ENCODE measurements at places on chromosomes 5 and 9.

GRCh38 chr5:120604884-120605283, 140.8 kb downstream of the PRR16 start:
- H3K4me1 ChIP-seq = peaks cover 20% of the 10 kb centered on the region
- no peak overlapping the region for H3K4me3 ChIP-seq
- no peak overlapping the region for H3K27ac ChIP-seq
- H3K36me3 ChIP-seq = no peaks in the 10 kb centered on the region
- DNase-seq = peak; percentile 31
- H3K27me3 ChIP-seq = no peaks in the 10 kb centered on the region

- DNase-seq = no peak
- H3K36me3 ChIP-seq = no peaks in the 10 kb centered on the region
- H3K27ac ChIP-seq = no peak overlapping the region
- H3K4me1 ChIP-seq = peaks cover 17% of the 10 kb centered on the region
- no peaks in the 10 kb centered on the region for H3K27me3 ChIP-seq
These were observed 837 bp upstream of the AHRR start for GRCh38 chr5:320524-321229.

- no peaks in the 10 kb centered on the region for H3K36me3 ChIP-seq
- H3K4me1 ChIP-seq = no peaks in the 10 kb centered on the region
- H3K27ac ChIP-seq = no peak overlapping the region
- no peaks in the 10 kb centered on the region for H3K27me3 ChIP-seq
- peak; percentile 66 for DNase-seq
These were observed 17.5 kb downstream of the PTTG1 start for GRCh38 chr5:160439205-160439600.

GRCh38 chr5:38117784-38118479, 140.4 kb upstream of the EGFLAM start:
- no peaks in the 10 kb centered on the region for H3K4me1 ChIP-seq
- H3K27ac ChIP-seq = no peak overlapping the region
- no peak overlapping the region for H3K4me3 ChIP-seq
- H3K36me3 ChIP-seq = no peaks in the 10 kb centered on the region
- peaks cover 10% of the 10 kb centered on the region for H3K27me3 ChIP-seq

DNA sequence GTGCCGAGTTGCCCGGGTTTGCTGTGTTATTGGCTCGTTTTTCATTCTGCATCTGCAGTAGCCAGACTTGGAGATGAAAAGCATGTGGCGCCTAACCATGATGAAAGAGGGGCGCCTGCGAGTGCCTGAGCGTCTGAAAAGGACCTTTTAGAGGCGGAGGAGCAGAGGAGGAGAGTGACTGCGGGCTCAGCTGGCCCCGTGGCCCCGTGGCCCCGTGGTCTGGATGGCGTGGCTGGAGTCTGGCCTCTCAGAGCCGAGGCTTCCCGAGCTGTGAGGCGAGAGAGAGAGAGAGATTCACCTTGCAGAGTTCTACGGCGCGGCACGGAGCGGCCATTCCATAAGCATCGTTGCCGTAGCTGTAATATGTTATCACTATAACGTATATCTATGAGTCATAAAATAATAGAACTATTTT, 55.3 kb upstream of the RNU6ATAC start:
- H3K4me3 ChIP-seq = no peak overlapping the region
- H3K36me3 ChIP-seq = no peaks in the 10 kb centered on the region
- H3K27ac ChIP-seq = no peak overlapping the region
- no peak for DNase-seq
- H3K4me1 ChIP-seq = no peaks in the 10 kb centered on the region

GRCh38 chr9:114434878-114435311, 47.1 kb upstream of the AKNA start:
- H3K4me1 ChIP-seq = no peaks in the 10 kb centered on the region
- peak; percentile 35 for DNase-seq
- H3K4me3 ChIP-seq = no peak overlapping the region

GRCh38 chr9:89701221-89701798, 96.5 kb downstream of the GADD45G start:
- peaks cover 31% of the 10 kb centered on the region for H3K27me3 ChIP-seq
- no peak for DNase-seq
- no peak overlapping the region for H3K27ac ChIP-seq
- no peak overlapping the region for H3K4me3 ChIP-seq
- no peaks in the 10 kb centered on the region for H3K36me3 ChIP-seq

DNA sequence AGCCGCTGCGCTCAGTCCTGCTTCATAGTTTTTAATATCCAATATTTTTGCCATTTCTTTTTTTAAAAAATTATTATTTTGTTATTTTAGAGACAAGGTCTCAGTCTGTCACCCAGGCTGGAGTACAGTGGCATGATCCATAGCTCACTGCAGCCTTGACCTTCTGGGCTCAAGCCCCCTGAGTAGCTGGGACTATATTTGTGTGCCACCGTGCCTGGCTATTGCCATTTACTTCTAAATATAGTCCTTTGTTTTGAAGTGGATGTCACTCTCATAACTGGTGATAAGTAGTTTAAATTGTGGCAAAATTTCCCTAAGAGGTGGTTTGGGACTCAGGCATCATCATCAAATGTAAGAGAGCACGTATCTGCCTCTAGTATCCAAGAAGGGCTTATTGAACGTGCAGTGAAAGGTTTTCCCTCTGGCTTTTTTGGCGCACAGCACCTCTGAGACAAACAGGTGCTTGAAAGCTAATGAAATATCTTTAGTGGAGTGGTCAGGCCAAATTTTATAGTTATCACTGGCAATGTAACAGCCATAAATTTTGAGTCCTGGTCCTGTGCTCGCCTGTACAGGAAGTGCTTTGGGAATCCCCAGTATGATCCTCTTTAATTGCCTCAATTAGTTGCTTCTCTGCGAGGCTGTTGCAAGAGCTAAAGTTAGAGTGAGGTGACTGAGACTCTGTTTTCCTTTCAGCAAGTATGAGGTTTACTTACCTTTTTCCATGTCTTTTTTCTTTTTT, 14.8 kb downstream of the STXBP1 start:
- H3K4me1 ChIP-seq = peaks cover 13% of the 10 kb centered on the region
- no peak overlapping the region for H3K27ac ChIP-seq
- no peak for DNase-seq
- H3K4me3 ChIP-seq = no peak overlapping the region
- no peaks in the 10 kb centered on the region for H3K36me3 ChIP-seq

- no peak overlapping the region for H3K27ac ChIP-seq
- no peak overlapping the region for H3K4me3 ChIP-seq
- no peaks in the 10 kb centered on the region for H3K36me3 ChIP-seq
- H3K27me3 ChIP-seq = peaks cover 39% of the 10 kb centered on the region
- DNase-seq = no peak
These were observed 319.0 kb downstream of the EBF1 start for GRCh38 chr5:158780656-158781237.

- no peaks in the 10 kb centered on the region for H3K36me3 ChIP-seq
- H3K27ac ChIP-seq = no peak overlapping the region
- no peak for DNase-seq
- no peaks in the 10 kb centered on the region for H3K4me1 ChIP-seq
These were observed 45.8 kb upstream of the STK32A start for GRCh38 chr5:147189109-147189424.

DNA sequence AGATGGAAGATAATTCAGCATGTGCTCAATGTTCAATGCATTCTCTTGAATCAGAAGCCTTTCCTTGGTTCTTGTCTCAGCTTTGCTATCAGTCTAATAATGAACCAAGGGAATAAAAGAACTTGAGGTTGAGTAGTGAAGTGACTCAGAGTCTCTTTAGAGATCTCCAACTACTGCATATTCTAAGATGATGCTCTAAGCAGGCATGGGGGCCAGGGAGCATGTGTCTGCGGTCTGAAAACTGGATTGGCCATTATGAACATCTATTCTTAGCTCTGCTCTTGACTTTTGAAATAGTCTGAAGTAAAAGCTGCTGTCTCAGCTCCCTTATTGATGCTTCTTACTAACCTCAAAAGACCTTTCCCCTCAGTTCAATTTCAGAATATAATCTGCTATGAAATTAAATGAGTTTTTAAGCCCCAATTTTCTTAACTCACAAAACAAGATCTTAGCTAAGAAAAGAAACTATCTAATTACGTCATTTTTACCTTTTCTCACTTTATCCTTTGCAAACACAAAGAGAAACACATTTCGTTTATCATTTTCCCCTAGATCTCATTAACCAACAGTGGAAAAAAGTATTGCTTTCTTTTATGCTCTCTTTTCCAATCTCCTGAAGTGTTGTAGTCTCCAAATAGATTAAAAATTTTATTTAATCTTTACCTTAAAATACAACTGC, 44.8 kb downstream of the PLCXD3 start:
- no peak overlapping the region for H3K27ac ChIP-seq
- H3K36me3 ChIP-seq = no peaks in the 10 kb centered on the region
- DNase-seq = no peak
- no peak overlapping the region for H3K4me3 ChIP-seq

DNA sequence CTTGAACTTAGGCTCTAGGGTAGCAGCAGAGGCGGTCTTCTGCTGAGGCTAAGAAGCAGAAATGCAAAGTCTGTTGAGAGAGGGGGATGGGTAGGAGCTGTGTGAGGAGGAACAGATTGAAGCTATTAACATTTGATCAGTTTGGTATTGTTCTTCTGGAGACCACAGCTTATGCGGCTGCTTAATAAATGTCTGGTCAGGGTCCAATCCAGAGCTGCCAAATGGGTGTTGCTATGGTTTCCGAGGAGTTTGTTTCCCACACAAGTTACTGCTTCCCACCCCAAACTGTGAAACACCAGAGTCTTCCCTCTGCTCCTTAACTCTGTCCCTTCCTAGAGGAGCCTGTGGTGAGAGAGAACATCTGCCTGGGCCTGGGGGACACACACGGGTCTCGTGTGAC, 142.2 kb upstream of the KLF4 start:
- no peak overlapping the region for H3K27ac ChIP-seq
- H3K27me3 ChIP-seq = no peaks in the 10 kb centered on the region
- DNase-seq = no peak
- H3K4me3 ChIP-seq = no peak overlapping the region

DNA sequence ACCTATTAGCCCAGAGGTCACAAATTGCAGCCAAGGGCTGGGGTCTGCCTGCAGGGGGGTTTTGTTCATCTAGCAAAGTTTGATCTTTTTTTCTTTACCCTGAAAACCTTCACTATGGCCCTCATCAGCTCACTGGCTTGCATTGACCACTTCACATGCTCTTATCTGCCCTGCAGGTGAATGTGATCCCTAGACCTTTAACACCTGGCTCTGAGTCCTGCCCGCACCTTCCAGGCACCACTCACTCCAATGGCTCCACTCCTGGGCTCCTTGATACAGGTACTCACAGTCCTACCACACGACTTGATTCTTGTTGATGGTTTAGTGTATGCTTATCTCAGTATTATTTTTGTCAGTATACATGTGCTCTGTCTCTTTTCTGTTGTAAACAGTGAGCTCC, 92.5 kb downstream of the FEM1C start:
- H3K27ac ChIP-seq = no peak overlapping the region
- H3K27me3 ChIP-seq = no peaks in the 10 kb centered on the region
- H3K4me3 ChIP-seq = no peak overlapping the region
- H3K36me3 ChIP-seq = no peaks in the 10 kb centered on the region

- no peaks in the 10 kb centered on the region for H3K27me3 ChIP-seq
- DNase-seq = no peak
- no peaks in the 10 kb centered on the region for H3K4me1 ChIP-seq
These were observed 1402.1 kb upstream of the ACO1 start for GRCh38 chr9:30982301-30982700.

DNA sequence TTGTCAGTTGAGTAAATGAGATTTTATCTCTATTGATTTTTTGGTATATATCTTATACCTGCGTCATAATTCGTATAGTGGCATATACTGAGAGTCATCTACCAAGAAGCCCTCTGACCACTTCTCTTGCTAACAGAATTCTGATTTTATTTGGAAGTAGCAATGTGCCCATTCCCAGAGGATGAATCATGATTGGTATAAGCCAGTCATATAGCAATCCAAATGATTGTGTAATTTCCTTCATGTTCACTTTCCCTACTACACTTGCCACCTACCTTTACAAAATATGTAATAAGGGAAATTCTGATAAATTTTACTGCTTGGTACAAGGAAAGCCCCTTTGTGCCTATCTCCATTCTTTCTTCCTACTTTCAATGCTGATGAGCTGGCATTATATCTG, 16.1 kb upstream of the ZNF462 start:
- no peak for DNase-seq
- H3K27me3 ChIP-seq = no peaks in the 10 kb centered on the region
- H3K4me3 ChIP-seq = no peak overlapping the region
- no peaks in the 10 kb centered on the region for H3K36me3 ChIP-seq

GRCh38 chr5:115558388-115558956, 13.9 kb upstream of the FEM1C start:
- DNase-seq = no peak
- H3K4me3 ChIP-seq = no peak overlapping the region
- no peaks in the 10 kb centered on the region for H3K4me1 ChIP-seq

DNA sequence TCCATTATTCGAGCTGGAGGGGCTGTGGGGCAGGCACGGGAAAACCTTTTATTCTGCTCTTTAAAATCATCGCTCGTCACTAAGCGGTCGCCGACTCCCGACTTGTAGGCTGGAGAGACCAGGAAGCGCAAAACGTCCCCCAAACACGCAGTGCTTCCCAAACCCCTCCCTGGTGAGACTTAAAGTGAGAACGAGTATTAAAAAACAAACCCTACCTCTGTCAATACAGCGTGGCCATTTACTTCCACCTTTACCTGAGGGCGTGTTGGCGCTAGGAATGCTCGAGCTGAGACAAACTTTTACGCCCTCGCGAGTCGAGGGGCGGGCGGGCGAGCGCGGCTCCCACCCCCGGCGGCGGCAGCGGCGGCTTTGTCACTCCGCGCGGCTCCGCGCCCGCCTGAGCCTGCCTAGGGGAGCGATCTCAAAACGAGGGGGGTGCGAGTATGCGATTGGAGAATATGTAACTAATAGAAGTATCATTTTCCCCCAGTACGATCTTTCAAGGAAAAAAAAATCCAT, at the start of gene NR2F1-AS1:
Gene NR2F1-AS1, minus strand, starts transcription at position 293 of the 519 bp plus-strand sequence.
- peak within 1 kb of the TSS; percentile 85 for H3K4me3 ChIP-seq
- H3K4me1 ChIP-seq = peaks cover 19% of the 10 kb centered on the region
- peaks cover 2% of the 10 kb centered on the region for H3K36me3 ChIP-seq
- peak within 1 kb of the TSS; percentile 99 for H3K27ac ChIP-seq

- no peaks in the 10 kb centered on the region for H3K36me3 ChIP-seq
- H3K27ac ChIP-seq = no peak overlapping the region
- no peaks in the 10 kb centered on the region for H3K4me1 ChIP-seq
- DNase-seq = no peak
These were observed 188.0 kb downstream of the TARS1 start for GRCh38 chr5:33628796-33629195.

DNA sequence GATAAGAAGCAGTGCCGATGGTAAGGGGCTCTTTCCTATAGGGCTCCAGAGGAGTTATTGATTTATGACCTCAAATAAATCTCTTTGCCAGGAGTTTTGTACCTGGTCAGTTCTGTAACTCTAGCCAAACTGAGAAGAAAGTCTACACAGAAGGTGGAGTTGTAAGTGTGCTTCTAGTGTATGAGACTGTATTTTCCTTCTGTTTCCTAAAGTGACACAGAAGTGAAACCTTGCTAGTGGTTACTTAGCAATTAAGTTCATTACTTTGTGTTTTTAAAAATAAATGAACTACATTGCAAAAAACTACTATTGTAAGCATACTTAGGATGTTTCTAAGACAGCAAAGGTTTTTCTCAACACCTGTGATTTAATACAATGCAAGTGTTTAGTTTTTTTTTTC, 48.7 kb upstream of the ACTBL2 start:
- no peaks in the 10 kb centered on the region for H3K27me3 ChIP-seq
- H3K36me3 ChIP-seq = no peaks in the 10 kb centered on the region
- no peak overlapping the region for H3K27ac ChIP-seq
- H3K4me3 ChIP-seq = no peak overlapping the region
- peaks cover 8% of the 10 kb centered on the region for H3K4me1 ChIP-seq

Data from HCT116 (cell line).